ENCODE measurements at places on chromosomes 7 and 10.

DNA sequence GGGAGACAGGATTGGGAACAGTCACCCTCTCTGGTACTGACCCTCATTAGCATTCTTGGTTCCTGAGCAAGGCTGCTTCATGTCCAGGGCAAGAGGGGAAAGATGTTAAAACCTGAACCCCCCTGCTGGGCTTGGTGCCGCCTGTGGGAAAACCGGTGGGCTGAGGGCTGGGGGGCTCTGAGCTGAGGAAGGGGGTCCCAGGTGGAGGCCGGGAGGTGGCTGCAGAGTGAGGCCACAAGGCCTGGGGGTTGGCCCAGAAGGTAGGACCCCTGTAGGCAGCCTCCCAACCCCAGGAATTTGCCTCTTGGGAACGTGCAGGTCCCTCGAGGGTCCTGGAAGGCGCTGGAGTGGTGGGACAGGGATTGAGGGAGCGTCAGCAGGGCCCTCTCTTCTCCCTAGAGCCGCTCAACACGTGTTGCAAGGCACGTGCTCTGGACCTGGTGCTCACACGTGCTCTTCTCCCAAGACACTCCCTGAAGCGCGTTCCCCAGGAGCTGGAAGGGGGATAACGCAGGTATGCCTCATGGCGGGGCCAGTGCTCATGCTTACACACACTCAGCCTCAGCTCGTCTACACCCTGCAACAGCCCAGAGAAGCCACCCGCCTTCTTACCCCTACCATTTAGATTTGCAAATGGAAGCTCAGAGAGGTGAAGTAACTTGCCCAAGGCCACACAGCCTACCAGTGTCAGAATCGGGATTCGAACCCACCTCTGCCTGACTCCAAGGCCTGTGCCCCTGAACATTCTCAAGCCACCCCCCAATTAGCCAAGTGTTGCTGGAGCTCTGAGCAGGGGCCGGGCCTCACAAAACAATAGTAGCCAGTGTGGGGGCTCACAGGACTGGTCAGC lies 64.4 kb downstream of the LHPP start:
- no peak for DNase-seq

GRCh38 chr10:96685306-96685705 lies 35.0 kb downstream of the PIK3AP1 start:
- no peak for DNase-seq

DNA sequence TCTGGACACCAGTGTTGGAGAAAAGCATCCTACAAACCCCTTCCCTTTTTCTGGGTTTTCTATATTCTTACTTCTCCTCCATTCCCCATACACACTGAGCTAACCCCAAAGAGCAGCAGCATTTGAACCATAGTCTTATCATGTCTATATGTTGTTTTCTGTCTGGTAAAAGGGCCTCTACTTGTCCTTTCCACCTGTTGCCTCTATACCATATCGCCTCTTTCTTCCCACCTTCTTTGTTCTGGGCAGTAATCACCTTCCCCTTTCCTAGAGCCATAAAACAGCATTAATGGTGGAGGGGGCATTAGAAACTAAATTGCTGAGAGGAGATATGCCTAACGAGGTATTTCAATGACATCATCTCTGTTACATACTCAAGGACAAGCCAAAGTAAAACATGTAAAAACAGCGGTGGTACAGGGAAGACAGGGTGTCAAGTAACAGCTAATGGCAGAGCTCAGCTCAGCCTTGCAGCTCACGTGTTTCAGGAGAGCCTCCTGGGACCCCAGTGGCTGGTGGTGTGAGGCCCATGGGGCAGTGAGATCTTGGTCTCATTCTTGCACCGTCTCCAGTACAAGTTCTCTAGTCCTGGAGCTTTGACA lies 20.6 kb downstream of the NPY start:
- no peak for DNase-seq

GRCh38 chr7:15507708-15508107 lies 54.1 kb downstream of the AGMO start:
- no peak for DNase-seq

Measured in bronchial epithelial cell (primary cell).